ENCODE measurements at places on chromosomes 1 and 21. TPM values are rescaled to one million over a fixed set of nuclear protein-coding genes. Genes with fewer than 3 reads are reported as not detected.

The SLC25A24 gene
- 32.5 TPM for total RNA-seq

The NPR1 gene
- total RNA-seq = not detected

The OR2L5 gene
- total RNA-seq = not detected

The RPL5 gene
- total RNA-seq = 678 TPM

The SPATA6 gene
- 0.55 TPM for total RNA-seq

The SIM2 gene
- 0.68 TPM for total RNA-seq

The EDN2 gene
- total RNA-seq = not detected

The SMCP gene
- not detected for total RNA-seq

The CFAP107 gene
- not detected for total RNA-seq

The CRYAA gene
- not detected for total RNA-seq

The CCDC27 gene
- total RNA-seq = not detected

The RNF187 gene
- total RNA-seq = 127 TPM

The KCND3 gene
- not detected for total RNA-seq

The UBE2G2 gene
- 74.0 TPM for total RNA-seq

The CDK18 gene
- total RNA-seq = 1.1 TPM

The CALML6 gene
- total RNA-seq = 0.38 TPM

The NMNAT1 gene
- 5.6 TPM for total RNA-seq

GRCh38 chr1:243482141-243483022, 226.5 kb downstream of the SDCCAG8 start:
- peak; percentile 22 for DNase-seq

GRCh38 chr1:150257624-150258585, at the start of gene CA14:
CA14 (plus strand) TSS chr1:150257774; CDS start chr1:150258129, 355 bp downstream.
- no peak for DNase-seq

DNA sequence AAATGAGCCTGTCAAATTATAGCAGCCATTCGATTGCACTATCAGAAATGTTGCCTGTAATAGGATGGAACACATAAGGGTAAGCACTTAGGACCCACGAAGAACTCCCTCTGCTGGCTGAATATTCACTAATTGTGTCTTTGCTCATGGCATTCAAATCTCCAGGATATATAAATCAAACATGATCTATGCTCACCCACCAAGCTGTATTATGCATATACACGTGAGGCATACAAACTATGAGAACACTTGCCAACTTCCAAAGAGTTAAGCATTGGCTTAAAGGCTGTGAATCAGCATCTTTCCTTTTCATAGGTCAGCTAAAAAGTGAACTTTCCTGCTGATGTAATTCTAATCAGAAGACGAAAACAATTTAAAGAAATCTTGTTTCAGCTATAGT, 34.5 kb downstream of the TMPRSS15 start:
- DNase-seq = no peak

GRCh38 chr1:228345201-228345930, 61.3 kb downstream of the TRIM11 start:
- DNase-seq = no peak

GRCh38 chr1:234535218-234535617, 56.2 kb upstream of the TARBP1 start:
- no peak for DNase-seq

DNA sequence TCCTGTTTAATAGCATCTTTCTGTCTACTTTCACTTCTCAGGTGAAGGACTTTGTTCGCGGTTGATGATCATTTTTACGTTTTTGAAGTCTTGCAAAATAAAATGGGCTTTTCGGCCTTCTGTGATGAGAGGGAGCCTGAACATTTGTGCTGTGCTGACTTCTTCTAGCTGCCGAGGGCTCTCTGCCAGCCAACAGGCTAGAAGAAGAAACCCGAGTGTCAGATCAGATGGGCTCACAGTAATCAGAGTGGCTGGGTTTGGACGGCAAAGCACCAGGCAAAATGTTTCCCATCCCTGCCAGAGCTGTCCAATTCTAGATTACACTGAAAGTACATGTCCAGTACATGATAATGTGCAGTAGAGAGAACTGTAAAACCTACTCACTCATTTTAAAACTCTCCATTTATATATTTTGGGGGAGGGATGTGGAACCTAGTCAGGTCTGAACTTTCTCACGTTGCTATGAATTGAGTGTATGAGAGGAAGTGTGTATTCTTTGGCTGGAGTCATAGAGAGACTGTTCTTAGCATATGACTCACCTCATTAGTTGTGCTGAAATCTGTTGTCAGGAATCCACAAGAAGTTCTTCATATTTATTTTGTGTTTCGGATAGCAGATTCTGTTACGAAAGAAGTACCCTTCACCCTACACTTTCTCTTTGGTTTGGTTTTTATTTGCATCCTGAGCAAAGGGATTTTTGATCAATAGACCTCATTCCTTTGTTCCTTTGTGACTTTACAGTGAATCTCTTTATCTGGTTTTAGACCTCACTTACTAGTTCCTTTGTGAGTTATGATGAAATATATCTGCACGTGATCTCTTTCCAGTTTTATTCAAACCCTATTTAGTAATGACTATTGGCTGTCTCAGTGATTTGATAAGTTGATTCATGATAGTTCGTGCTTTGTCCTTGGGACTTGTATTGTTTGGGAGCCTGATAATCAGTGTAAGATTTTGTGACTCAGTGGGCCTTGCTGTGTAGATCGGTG, 4.8 kb downstream of the ATP1A1 start:
- peak; percentile 49 for DNase-seq

DNA sequence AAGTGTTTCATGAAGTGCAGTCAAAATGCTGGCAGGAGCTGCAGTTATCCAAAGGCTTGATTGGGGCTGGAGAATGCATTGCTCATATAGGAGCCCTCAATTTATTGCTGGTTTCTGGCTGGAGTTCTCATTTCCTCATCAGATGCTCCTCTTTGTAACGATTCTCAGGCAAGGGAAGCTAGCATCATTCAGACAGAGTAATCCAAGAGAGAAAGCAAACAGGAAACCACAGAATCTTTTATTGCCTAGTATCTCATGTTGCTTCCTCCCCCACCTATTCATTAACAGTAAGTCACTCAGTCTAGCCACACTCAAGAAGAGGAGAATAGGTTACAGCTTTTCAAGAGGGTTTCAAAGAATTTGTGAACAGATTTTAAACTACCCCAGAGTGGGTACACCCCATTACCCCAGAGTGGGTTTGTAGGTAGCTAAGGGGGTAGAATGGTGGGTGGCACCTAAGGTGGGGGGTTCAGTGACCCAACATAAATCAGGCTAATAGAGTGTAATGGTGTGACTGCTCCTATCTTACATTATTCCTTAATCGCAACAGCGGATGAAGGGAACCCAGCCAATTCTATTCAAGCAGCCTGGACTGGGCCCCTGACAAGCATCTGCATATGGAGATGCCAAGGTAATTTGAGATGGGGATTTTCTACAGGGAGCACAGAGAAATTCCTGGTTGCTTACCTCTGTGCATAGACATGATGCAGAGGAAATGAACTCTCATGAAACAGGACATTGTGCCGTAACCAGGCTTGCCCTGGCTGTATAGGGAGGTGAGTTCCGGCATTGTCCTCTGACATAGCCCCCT, 67.1 kb downstream of the KCNJ15 start:
- no peak for DNase-seq

DNA sequence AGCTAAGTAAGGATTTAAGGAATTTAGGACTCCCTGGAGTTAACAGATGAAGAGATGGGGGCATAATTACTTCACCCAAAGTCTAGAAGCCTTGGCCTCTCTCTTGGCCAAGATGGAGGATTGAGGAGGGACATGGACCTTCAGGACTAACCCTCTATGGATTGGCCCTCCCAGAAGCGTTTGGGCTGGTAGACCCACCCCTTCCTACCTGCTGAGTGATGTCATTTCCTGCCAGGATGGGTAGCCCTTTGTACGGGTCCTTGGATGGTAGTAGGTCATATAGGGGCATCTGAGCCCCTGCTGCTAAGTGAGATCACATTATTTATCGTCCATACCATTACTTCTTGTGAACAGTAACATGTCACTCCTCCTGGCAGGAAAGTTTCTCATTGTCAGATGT, 17.7 kb downstream of the LURAP1 start:
- no peak for DNase-seq

DNA sequence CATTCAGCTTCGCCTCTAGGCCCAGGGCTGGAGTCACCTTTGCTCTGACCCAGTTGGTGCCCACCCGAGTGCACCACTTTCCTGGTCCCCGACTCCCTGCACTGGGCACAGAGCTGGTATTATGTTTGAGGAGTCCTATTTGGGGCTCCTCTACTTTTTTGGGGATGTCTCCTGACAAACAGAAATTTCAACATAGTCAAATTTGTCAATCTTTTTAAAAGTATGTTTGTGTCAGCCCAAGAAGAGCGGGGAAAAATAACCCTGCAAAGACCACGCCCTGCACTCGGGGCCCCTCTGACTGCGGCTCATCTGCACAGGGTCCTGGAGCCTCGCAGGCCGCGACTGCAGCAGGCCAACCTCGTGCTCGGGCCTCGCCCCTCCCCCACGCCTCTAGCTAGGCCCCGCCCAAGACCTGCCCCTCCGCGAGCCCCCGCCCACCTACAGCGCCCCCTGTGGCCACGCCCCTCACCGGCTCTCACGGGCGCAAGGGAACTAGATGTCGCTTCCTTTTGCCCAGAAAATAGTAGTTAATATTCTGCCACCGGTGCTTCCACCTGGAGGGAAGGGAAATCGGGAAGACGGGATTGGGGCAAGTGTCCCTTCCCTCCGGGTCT, 11.4 kb downstream of the FAM229A start:
- DNase-seq = no peak

DNA sequence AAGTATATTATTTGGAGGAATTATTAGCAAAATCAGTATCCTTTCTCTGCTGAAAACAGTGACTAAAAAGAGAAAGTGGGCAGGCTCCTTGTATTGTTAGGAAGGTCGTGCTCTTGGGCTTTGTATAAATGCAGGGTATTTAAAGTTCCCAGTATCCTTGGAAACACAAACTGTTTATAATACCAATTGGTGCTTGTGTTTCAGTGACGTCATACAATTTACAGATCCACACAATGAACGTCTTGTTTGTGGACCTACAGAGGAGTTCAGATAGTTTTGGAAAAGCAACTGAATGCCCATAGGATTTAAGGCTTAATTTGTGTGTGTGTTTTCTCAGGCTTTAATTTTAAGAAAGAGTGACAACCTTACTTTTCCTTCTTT, 168.2 kb downstream of the RASAL2 start:
- no peak for DNase-seq

GRCh38 chr1:56625819-56626440, 19.2 kb upstream of the PRKAA2 start:
- no peak for DNase-seq

- DNase-seq = peak; percentile 34
Measured at GRCh38 chr21:41411449-41412089, 14.5 kb upstream of the MX1 start.

DNA sequence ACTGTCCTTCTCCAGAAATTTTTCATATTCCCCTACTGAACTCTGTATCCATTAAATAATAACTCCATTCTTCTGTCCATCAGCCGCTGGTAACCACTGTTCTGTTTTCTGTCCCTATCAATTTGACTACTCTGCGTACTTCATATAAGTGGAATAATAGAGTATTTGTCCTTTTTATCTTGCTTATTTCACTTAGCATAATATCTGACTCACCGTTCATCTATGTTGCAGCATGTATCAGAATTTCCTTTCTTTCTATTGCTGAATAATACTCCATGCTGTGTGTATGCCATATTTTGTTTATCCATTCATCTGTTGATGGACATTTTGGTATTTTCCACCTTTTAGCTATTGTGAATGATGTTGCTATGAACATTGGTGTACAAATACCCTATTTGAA, 71.9 kb downstream of the CEP350 start:
- no peak for DNase-seq

DNA sequence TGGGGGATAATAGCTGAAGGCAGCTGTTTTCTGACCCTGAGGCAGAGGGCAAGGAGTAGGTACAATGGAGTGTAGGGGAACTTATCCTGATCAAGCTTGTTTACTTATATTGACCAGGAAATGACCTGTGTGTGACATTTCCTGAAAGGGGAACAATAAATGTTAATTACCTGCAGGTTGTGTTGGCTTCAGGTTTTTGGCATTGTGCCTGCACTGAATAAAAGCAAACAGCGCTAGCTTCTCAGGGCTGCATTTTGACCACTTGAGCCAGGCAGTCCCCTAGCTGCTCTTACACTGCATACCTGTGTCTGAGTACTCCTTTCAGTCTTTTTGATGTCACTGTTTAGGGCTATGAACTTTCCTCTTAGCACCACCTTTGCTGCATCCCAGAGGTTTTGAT, 40.6 kb downstream of the DRAM2 start:
- no peak for DNase-seq

GRCh38 chr1:44609768-44610526, 64.3 kb downstream of the TMEM53 start:
- no peak for DNase-seq

DNA sequence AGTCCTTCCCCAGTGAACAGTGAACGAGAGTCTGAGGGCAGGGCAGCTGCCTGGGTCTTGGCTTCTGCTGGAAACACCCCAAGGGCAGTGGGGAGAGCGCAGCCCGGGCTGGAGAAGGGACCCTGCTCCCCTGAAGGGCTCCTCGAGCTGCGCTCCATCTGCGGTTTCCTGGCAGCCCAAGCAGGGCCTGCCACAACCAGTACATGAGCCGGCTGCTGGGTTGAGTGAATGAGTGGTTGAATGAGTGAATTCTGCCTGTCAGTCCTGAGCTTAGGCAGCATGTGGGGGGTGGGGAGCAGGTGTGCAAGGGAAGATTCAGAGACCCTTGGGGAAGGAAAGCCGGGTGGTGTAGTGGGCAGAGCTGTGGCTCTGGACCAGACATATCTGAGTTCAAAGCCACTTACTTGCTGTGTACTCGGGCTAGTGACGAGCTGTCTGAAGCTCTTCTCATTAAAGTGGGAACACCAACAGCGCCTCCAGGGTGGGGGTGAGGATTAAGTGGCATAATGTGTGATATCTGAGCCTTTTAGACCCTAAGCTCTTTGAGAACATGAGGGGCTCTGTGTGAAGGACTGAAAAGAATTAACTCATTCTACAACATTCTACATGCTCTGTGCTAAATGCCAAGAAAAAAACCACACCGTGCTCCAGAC, 3.7 kb downstream of the OPRD1 start:
- DNase-seq = peak; percentile 17

DNA sequence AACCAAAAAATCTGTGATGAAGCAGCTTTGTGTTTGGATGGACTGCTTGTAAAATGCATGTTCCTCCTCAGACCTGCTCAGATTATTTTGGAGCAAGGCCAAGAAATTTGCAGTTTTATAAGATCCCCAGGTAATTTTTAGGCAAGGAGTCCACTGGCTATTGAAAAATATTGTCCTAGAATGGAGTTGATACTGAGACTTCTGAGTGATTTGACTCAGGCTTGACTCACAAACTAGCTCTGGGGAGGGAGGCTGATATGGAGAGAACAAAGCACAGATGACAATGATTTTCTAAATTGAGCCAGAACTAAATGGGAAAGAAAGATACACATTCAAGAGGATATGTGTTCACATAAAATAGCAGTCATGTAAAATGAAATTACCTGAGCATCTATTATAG, 36.7 kb downstream of the AGL start:
- no peak for DNase-seq

GRCh38 chr1:244113532-244114320, 62.6 kb downstream of the ZBTB18 start:
- DNase-seq = no peak

DNA sequence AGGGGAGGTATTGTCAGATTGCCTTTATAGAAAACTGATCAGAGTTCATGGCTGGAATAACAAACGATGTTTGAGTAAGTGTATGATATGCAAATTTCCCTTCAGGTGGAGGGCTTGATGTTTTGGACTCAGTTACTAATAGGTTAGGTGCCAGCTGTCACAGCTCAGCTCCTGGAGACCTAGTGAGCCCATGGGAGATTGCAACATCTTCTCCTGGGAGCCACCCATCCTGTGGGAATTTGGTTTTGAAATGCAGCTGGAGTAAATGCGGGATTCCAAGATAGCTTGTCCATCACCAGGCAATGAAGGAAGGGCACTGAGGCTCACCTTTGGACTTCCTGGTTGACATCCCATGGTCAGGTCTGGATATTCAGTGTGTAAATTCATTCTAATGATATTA, 211.4 kb upstream of the NRIP1 start:
- no peak for DNase-seq

Measured in activated CD4-positive, alpha-beta memory T cell treated with anti-CD3 and anti-CD28 coated beads, Interleukin-2, amount 10 ng/mL, durations not matched to agents 7 days and 5 days (primary cell).